ENCODE measurements at places on chromosomes 7 and 10.

GRCh38 chr10:62071846-62072281 lies 170.4 kb downstream of the ARID5B start:
- peak; percentile 69 for DNase-seq

DNA sequence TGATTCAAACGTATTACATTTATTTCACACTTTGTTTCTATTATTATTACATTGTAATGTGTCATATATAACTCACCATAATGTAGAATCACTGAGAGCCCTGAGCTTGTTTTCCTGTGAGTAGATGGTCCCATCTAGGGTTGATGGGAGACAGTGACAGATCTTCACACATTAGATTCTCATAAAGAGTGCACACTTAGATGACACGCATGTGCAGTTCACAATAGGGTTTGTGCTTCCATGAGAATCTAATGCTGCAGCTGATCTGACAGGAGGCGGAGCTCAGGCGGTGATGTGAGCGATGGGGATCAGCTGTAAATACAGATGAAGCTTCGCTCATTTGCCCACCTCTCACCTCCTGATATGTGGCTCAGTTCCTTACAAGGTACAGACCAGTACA lies 36.1 kb downstream of the BMPER start:
- DNase-seq: no peak

DNA sequence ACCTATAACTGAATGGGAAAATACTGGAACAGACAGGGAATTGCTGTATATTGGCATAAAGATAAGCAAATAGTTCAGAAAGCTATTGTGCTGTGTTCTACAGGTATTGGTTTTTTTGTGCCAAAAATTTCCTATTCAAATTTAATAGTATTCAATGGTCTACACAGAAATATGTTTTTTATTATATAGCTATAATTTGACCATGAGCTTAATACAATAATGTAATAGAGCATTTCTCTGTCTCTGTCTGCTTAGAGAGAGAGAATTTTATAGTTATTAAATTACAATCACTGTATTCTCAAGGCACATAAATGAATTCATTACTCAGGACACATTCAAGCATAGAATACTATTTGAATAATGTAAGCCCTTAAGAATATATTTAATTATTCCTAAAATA lies 62.3 kb upstream of the FZD8 start:
- DNase-seq: no peak

- DNase-seq: peak; percentile 82
Measured at GRCh38 chr10:26437637-26438461, at the start of gene APBB1IP. Gene APBB1IP (plus strand): TSS chr10:26438341. CDS start chr10:26492327, 53,986 bp downstream.

GRCh38 chr7:80140388-80140787 lies 5.8 kb downstream of the GNAI1 start:
- DNase-seq: no peak

- no peak for DNase-seq
Measured at GRCh38 chr10:69209787-69210484, 10.2 kb upstream of the HKDC1 start.

DNA sequence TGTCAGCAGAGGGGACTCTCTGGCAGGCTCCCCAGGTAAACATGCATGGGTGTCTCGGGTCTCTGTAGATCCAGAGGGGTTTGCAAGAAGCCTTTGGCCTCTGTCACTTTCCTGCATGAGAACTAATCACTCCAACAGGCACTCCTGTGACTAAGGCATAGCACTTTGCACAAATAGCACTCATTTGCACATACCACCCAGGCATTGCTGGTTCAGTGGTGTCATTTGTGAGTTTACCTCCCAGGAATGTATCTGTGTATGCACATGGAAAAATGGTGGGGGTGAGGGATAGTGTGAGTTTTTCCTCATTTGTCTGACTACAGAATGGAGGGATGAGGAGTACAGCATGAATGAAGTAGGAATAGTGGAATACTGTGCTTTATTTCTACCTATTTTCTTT lies 39.5 kb downstream of the CNNM1 start:
- DNase-seq: peak; percentile 15

GRCh38 chr10:92014620-92015019 lies 91.0 kb downstream of the BTAF1 start:
- no peak for DNase-seq

DNA sequence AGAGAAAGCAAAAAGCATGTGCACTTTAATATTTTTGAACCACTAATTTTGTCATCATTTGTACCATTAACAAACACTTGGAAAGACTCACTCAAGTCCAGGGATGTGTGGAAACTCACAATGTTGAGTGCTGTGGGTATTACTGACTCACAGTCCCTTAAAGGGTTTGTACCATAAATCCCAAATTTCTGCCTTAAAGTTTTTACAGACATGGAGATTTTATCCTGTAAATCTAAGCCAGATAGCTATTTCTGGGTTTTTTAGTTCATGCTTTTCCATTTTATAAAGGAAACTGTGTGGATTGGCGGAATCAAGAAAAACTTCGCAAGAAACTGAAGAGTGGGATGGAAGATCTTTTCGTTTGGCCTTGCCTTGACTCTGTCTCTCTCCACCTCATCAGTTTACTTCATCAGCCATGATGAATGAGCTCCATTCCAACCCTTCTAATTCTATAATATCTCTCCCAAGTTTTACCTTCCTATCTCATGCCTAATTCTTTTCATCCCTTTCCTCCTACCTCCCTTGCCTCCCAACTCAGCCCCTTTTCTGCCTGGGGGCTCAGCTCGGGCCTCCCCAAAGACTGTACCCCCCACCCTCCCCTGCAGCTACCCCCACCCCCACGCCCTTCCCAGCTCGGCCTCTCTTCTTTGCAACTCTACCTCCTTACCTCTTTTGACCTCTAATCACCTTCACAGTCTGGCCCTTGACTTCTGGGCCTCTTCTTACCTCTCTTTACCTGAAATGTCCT lies 218.5 kb upstream of the MKLN1 start:
- peak; percentile 43 for DNase-seq

DNA sequence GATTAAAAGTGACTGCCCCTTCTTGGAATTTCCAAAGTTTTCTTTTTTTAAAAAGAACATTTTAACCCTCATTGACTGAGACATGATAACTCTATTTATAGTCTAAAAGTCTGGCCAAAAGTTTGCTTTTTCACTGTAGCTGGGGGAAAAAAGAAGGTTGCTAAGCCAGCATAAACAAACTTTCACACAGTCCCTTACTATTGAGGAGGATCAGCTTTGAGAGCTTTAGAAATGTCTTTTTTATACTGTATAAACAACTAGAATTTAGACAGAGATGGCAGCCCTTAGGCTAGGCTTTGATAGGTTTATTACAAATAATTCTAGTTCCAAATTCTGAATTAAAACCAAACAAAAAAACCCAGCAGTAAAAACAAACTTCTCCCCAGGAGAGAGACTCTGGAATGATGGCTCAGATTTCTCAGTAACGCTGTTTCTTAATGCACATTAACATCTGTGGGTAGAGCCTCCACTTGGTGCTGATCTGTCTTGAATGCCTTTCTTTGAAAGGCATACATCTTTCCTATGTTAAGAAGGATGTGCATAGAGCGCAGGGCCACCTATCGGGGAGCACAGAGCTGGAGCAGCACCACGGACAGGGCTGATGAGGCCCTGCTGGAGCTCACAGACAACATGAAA lies 100.9 kb upstream of the PDLIM1 start:
- peak; percentile 9 for DNase-seq

GRCh38 chr7:24714676-24715010 lies 42.6 kb downstream of the GSDME start:
- no peak for DNase-seq

DNA sequence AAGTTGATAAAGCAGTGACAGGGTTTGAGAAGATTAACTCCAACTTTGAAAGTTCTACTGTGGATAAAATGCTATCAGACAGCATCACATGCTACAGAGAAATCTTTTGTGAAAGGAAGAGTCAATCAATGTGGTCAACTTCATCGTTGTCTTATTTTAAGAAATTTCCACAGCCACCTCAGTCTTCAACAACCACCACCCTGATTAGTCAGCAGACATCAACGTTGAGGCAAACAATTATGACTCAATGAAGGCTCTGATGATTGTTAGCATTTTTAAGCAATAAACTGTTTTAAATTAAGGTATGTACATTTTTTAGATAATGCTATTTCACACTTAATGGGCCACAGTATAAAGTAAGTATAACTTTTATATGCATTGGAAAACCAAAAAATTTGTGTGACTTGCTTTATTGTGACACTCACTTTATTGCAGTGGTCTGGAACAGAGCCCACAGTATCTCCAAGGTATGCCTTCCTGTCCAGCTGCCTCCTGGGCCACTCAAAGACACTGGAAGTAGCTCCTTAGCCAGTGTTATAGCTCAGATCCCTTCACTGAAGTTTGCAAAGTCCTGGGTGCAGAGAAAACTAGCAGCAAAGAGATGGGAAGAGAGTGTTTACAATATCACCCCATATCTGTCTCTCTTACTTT lies 293.1 kb downstream of the ARHGAP12 start:
- DNase-seq: peak; percentile 71

DNA sequence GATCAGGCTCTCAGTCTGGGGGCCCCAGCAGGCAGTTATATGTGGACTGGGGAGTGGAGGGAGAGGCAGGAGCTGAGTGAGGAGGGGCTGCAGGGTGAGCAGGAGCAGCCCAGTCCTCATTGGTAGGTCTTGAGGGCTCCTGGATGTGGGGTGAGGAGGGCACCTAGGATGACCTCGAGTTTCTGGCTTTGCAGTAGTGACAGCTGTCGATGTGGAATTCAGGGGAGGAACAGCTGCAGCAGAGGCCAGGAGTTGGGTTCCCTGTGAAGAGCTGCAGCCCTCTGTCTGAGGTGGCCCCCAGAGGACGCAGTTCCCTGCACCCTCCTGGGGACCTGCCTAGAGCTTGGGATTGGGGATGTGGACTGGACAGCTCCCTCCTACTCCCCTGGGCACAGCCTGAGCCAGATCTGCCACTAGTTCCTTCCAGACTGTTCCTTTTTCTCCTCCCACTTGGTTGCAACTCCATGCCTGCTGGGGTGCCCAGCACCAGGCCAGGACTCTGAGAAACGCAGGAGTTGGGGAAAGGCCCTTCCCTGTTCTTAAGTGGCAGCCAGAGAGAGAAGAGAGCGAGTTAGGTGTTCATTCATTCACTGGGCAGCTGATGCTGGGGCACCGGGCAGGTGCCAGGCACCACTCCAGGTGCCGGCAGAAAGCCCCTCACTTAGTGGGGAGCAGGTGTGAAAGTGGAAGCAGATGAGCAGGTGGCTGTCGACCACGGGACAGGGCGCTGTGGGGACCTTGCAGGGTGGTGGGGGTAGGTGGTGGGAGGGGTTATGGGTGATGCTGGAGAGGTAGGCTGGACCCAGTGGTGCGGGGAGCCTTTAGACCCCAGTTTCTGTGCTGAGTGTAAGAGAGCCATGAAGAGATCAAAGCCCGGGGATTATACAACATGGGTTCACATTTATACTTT lies 57.9 kb downstream of the PRF1 start:
- DNase-seq: no peak

- DNase-seq: no peak
Measured at GRCh38 chr7:55005241-55005851, 13.5 kb upstream of the EGFR start.

DNA sequence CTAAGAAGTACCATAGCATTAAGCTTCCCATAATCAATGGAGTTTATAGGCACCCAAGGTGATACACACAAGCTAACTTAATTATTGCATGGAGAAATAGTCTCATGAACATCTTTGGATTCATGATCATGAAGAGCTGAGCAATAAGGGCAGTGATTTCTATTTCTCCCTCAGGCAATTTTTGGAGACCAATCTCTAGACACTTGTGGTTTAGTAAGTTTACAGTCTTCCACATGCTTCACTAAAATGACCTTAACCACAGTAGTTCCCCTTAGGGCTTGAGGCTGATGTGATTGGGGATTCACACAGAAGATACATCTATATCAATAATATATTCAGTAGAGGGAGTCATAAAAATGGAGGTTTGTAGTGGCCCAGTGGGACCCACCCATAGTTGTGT lies 241.2 kb downstream of the CCDC7 start:
- peak; percentile 76 for DNase-seq
